ENCODE measurements at places on chromosomes 5 and 9.

GRCh38 chr5:179316982-179317381 is 28.3 kb downstream of the ADAMTS2 start:
- no peak for DNase-seq

- no peak for DNase-seq
Observed at GRCh38 chr5:20486826-20487225, 498.8 kb upstream of the CDH18 start.

GRCh38 chr5:9284781-9285307 is 261.0 kb downstream of the SEMA5A start:
- peak; percentile 9 for DNase-seq

- DNase-seq = no peak
Observed at GRCh38 chr9:21567926-21568325, 85.8 kb upstream of the IFNE start.

DNA sequence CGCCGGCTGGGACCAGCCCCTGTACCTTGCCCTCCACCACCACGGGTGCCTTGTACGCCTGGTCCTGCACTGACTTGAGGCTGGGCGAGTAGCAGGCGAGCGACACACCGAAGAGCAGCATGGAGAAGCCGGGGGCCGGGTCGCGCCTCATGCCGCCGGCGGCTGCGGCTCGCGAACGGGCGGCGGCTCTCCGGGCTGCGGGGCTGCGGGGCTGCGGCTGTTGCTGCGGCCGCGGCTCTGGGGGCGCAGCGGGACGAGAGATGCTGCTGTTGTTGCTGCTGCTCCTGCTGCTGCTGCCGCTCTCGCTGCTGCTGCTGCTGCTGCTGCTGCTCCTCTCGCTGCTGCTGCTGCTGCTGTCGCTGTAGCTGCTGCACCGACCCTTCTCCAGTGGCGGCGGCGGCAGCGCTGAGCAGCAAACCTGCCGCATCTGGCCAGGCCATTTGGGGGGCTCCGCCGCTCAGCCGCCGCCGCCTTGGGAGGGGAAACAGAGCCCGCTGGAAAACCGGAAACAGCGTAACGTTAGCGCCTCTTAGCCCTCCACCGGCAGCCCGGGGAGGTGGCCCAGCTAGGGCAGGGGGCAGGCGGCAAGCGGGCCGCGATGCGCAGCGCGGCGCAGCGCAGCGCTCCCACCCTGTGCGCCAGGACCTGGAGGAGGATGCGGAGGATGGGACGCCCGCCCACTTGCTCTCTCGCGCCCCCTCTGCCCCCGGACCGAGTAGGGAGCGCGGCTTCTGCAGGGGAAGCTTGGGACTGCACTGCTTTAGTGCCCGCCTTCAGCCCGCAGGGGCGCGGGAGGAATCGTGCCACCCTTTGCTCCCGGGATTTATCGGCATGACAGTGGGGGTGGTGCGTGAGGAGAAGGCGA is at the start of gene NRG2:
TSS of gene NRG2 (minus strand) at position 657 of the 865 bp plus-strand sequence.
- peak; percentile 82 for DNase-seq

DNA sequence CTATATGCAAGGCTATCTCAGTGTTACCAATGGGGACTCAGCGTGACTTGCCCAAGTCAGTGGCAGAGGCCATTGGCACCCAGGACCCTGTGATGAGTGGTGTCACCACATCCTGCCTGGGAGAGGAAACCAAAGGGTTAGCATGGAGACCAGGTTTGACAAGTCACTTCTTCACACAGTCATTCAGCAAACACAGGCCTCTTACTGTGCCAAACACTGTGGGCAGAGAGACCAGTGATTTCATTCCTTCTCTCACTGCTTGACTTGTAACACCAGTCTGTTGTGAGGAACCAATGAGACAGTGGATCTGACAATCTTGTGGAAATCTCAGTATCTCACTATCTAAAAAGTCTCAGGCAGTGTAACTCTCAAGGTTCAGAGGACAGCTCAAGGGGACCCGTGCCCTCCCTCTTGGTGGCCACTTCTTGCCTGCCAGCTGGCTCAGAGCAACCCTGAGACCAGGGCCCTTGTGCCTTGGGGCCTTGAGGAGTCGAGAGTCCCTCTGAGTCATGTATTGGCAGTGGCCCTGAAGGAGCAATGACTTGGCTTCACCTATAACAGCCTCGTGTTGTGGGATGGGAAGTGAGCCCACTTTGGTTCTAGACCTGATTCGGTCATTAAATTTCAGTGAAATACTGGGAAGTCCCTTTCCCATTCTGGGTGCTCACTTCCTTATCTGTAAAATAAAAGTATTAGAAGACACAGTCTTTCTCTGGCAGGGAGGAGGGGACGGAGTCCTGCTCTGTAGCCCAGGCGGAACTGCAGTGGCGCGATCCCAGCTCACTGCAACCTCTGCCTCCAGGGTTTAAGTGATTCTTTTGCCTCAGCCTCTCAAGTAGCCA is 1.6 kb downstream of the FABP6 start:
- no peak for DNase-seq

- no peak for DNase-seq
Observed at GRCh38 chr9:71975833-71976232, 64.4 kb downstream of the C9orf85 start.

GRCh38 chr9:137916540-137916939 is 39.0 kb downstream of the CACNA1B start:
- DNase-seq = no peak

GRCh38 chr9:83623679-83624076 is 735 bp downstream of the IDNK start:
- DNase-seq = no peak

- DNase-seq = no peak
Observed at GRCh38 chr9:104329245-104329644, 174.8 kb upstream of the OR13F1 start.

Measured in AG08396 (cell line).